GM12892 (cell line): ENCODE measurements at places on chromosomes 11 and 22.

GRCh38 chr11:304915-305843 lies 2.4 kb upstream of the IFITM2 start:
- DNase-seq: no peak

- DNase-seq: no peak
These were observed 69.6 kb downstream of the ZBTB16 start for GRCh38 chr11:114129142-114129541.

DNA sequence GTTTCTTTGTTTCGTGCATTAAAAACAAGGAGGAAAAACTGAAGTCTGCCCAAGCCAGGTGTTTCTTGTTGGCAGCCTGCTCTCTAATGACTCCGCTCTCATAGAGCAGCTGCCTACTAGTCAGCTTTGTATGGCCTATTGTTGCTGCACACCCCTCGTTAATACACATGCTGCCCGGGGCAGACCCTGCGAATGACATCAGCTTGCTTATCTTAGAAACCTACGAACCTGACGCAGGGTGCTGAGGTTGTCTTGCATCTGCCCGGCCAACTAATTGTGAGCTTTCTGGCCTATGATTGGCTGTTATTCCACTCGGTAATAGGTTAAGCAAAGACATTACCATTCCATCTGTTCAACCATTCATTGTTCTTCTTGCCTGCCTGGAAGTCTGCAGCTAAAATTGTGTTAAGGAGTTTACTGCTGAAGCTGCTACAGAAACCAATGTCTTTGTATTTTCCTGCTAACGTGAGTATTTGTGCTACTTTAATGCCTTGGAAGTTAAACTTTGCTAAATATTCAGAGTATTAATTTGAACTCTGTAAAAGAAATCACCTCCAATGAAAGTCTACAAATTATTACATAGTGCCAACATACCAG lies 37.5 kb downstream of the ZC3H12C start:
- no peak for DNase-seq

DNA sequence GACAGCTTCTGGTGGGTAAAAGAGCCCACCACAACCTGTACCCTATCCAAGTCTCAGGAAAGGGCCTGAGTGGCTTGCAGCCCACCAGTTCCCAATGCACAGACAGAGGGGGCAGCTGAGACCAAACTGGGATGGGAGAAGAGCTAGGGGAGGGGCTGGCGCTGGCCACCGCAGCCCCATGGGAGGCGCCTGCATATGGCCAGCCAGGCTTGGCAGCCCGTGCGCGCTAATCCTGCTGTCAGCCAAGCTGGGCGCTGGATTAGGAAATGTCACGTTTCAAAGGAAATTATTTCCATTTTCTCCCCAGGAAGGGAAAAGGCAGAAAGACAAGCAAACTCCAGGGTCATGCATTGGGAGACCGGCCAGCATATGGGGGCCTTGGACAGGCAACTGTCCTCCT lies 236.8 kb downstream of the BUD13 start:
- DNase-seq: no peak

GRCh38 chr11:10514709-10515108 lies 26.3 kb downstream of the RNF141 start:
- DNase-seq: no peak

DNA sequence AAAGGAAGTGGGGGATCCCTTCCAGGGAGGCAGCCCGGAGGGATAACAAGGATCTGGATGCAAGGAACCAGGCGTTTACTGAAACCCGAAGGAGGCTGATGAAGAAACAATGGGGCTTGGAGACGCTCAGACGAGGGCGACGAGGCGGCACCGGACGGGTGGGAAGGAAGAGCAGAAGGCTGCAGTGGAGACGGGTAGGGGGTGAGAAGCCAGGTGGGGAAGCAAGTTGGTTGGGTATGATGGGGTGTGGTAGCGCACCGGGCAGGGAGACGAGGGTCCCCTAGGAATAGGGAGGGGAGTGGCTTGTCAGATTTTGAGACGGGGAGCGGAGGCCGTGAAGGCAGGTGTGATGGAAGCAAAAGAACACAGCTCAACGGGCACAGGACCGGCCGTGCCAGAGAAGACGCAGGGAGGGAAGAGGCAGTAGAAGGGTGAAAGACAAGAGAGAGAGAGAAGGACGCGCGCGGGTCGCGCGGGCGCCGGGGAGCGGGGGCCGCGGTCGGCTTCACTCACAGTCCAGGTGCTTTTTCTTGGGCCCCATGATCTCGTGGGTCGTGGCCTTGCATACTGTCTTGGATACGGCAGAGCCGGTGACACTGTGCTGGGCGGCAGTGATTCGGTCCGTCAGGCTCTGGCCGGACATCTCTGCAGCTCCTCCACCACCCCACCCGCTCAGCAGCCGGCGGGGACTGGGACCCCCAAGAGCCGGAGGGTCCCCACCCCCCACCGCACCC lies 579 bp downstream of the PICALM start:
- DNase-seq: peak; percentile 12

DNA sequence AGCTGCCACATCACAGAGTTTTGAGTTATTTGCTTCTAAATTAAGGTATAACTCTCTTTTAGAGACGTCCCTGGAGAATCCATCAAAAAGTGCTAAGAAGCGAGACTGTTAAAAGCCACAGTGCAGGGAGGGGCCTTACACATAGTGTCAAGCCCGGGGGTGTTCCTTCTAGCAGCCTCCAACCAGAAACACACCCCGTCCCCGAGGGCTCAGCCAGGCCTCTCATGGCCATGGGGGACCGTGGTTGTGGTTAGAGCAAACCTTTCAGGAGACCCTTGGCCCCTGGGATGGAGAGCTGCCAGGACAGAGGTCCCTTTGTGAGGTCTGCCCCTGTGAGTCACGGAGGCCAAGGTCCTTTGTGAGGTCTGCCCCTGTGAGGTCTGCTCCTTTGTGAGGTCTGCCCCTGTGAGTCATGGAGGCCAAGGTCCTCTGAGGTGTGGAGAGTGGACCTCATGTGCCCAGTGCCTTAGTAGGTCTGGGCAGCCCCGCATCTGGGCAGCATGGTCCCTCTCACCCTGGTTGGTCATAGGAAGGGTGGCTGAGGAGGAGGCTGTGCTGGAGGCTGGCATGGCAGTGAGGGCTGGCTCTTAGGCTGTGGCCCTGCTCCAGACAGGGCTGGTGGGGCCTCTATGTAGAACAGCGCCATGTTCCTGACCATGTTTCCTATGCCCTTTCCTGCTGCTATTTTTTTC lies 5.4 kb downstream of the GNAZ start:
- no peak for DNase-seq

DNA sequence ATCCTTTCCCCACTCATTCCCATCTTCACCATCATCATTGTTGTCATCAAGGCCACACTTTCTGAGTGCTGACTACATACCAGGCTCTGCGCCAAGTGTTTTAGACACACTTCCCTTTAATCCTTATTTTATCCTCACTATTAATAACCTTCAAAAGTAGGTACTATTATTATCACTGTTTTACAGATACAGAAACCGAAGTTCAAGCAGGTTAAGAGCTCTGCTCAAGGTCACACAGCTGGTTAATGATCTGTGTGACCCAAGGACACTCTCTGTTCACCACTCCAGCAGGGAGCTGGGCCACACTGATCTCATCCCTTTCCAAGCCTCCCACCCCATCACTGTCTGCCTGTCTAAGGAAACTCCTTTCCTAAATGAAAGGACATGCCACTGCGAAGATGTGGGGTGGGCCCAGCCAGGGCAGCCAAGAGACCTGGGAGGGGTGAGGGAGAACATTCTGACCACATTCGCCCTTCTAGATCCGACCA lies 17.2 kb upstream of the TSKU start:
- DNase-seq: no peak
